ENCODE measurements at places on chromosomes 3 and 15. TPM values are rescaled to one million over a fixed set of nuclear protein-coding genes. Genes with fewer than 3 reads are reported as not detected.

DNA sequence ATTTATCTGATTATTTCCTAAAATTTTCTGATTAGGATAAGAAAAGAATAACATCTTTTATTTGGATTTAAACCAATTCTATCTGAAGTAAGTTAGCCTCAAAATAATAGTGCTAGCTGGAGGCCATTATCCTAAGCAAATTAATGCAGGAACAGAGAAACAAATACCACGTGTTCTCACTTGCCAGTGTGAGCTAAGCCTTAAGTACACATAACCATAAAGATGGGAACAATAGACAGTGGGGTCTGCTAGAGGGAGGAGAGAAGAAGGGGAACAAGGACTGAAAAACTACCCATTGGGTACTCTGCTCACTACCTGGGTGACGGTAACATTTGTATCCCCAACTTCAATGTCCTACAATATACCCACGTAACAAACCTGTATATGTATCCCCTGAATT lies 31.3 kb upstream of the LYSMD4 start:
- no peak for DNase-seq

DNA sequence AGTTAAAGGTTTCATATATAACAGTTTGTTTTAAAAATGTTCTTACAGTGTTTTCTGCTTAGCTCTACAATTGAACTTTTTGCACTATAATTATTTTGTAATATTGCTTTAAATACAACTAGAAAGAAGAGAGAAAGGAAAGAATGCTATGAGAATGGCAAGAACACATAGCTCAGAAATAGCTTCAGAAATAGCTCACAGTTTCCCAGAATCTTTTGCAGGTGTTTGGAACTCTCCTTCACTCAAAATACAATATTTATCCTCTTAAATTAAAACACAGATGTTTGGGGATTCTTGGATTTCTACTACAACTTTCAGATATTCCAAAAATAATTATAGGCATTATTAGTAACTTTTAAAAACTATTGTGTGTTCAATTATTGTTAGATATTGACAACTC lies 658.0 kb upstream of the DPPA4 start:
- DNase-seq, result no peak

- DNase-seq, result no peak
These were observed 92.1 kb upstream of the FXR1 start for GRCh38 chr3:180820400-180820799.

- DNase-seq, result no peak
These were observed 563.2 kb downstream of the GBE1 start for GRCh38 chr3:81198216-81198615.

DNA sequence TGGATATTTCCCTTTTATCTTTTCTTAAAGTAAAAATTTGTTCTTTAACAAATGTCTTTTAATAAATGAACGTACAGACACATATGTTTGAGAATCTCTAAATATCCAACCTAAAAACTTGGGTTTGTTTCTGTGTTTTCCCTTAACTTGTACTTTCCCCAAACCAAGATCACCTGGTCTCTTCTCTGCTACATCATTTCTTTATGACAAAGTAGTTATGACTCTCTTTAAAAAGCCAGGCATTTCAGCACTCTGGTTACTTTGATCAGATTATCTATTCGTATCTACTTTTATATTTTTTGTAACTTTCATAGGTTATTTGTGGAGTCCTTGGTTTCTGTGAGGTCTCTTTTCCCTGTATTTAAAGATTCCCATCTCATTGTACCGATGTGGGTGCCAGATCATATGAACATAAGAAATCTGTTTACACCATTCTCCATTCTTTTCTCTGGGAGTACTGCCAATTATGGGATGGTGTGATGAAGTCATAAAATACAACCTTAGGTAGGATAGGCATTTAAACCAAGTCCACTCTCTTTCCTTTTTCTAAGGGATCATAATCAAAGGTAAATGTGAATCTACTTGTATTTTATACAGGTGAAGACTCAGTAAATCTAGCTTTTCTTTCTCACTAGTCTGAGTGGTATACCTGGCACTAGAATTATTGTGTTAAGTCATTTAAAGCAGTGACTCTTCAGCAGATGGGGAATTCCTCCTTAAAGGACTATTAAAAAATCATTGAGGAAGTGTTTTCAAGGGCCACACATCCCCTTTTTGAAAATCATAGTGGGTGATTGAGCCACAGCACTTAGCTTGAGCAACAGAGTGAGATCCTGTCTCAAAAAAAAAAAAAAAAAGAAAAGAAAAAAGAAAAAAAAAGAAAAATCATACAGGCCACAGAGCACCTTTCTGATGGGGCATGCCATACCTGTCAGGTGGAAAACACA lies 12.4 kb upstream of the NFKBIZ start:
- DNase-seq, result peak; percentile 52

GRCh38 chr3:114362815-114363214 lies 69.0 kb downstream of the TIGIT start:
- DNase-seq, result no peak

DNA sequence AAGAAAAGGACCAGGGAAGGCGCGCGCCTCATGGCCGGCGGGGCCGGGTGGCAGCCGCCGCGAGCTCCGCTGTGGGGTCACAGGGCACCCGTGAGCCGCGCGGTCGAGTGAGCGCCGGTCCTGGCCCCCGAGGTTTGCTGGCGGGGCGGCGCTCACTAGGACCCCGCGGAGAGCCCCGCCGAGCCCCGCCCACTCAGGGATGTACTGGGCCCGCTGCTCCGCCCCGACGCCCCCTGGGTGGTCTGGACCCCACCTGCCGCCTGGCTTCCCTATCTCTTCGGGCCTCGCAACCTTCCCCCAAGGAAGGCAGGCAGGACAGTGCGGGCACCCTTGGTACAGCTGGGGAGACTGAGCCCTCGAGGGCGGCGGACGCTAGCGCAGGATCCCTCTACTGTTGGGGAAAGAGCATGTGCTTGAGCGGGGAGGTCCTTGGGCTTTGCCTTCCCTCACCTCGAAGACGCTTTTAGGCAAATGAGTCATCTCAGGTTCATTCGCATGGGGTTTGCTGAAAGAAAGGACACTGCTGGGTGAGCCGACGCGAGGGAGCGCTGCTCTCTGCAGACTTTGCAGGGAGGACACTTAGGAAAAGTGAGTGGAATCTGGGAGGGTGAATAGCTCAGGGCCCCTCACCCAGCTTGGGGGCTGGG lies at the start of gene CHRNB4:
TSS of gene CHRNB4 (minus strand) at position 109 of the 647 bp plus-strand sequence. CDS start at position 32, 77 bp downstream.
- DNase-seq, result no peak

DNA sequence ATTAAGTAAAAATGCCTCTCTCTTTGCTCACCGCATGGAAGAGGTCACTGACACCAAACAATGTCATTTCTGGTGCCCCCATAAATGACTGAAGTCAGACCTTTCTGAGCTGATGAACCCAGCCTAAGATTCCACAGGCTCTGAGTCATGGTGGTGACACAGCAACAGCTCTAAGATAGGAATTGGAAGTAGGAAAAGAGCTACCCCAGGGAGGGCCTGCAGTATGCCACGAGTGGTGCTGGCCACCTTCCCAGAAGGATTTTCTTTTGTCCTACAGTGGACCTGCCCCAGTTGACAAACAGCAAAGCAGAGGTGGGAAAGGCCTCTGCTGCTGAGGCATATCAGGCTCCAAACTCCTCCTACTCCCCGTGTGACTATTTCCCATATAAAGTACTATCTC lies 208.1 kb downstream of the MINAR1 start:
- no peak for DNase-seq

GRCh38 chr3:30324587-30324986 lies 281.8 kb upstream of the TGFBR2 start:
- DNase-seq, result peak; percentile 65

- DNase-seq, result no peak
These were observed 615.5 kb downstream of the ROBO2 start for GRCh38 chr3:77655396-77655795.

- no peak for DNase-seq
These were observed 67.2 kb upstream of the BCL6 start for GRCh38 chr3:187812496-187812895.

- no peak for DNase-seq
These were observed 52.7 kb upstream of the GCNT3 start for GRCh38 chr15:59558851-59559250.

- no peak for DNase-seq
These were observed 102.5 kb upstream of the TJP1 start for GRCh38 chr15:29924750-29925149.

DNA sequence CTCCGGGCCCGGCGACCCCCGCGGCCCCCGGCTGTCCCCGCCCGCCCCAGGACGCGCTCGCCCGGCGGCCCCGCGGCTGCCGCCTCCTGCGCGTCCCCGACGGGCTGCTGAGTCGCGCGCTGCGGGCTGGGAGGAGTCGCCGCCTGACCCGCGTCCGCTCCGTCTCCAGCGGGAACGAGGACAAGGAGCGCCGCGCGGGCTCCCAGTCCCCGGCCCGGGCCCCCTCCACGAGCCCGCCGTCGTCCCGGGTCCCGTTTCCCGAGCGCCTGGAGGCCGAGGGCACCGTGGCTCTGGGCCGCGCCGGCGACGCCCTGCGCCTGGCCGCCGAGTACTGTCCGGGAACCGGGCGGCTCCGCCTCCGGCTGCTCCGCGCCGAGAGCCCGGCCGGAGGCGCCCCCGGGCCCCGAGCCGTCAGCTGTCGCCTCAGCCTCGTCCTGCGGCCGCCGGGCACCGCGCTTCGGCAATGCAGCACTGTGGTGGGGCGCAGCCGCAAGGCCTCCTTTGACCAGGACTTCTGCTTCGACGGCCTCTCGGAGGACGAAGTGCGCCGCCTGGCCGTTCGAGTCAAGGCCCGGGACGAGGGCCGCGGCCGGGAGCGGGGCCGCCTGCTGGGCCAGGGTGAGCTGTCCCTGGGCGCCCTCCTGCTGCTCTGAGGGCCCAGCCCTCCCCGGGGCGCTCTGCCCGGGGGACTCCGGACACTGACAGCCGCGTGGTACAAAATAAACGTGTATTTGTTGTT lies 1.5 kb downstream of the C2CD4A start:
- DNase-seq, result no peak

- DNase-seq, result no peak
These were observed 34.8 kb downstream of the EFHB start for GRCh38 chr3:19899264-19899663.

DNA sequence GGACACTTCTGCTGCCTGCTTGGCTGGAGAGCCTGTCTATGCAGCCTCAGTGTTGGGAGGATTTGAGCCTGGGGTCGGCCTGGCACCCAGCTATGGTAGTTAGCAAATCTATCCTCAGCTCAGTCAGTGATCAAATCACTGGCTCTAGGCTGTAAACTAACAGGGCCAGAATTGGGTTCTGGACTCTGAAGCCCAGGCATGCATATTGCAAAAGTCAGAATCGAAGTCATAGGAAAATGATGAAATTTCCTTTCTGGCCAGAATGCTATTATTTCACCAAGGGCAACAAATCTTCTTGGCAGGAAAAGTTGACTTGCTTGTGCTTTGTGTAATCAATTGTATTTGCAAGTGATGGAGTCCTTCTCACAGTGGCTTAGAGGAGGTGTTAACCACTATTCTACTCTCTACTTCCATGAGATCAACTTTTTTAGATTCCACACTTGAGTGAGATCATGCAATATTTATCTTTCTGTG lies 482.6 kb upstream of the TPRG1 start:
- DNase-seq, result no peak

GRCh38 chr3:131067983-131068382 lies 41.3 kb downstream of the NEK11 start:
- DNase-seq, result no peak

GRCh38 chr3:118945834-118946233 lies 88.8 kb downstream of the IGSF11 start:
- no peak for DNase-seq

DNA sequence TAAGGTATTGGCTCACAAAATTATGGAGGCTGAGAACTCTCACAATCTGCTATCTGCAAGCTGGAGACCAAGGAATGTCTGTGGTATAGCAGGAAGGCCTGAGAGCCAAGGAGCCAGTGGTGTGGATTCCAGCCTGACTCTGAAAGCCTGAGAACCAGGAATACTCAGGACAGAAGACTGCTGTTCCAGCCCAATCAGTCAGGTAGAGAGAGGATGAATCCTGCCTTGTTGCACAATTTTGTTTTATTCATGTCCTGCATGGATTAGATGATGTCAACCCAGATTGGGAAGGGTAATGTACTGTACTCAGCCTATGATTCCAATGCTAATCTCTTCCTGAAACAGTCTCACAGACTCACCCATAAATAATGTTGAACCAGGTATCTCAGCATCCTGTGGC lies 312.4 kb upstream of the KCNMB2 start:
- DNase-seq, result no peak

DNA sequence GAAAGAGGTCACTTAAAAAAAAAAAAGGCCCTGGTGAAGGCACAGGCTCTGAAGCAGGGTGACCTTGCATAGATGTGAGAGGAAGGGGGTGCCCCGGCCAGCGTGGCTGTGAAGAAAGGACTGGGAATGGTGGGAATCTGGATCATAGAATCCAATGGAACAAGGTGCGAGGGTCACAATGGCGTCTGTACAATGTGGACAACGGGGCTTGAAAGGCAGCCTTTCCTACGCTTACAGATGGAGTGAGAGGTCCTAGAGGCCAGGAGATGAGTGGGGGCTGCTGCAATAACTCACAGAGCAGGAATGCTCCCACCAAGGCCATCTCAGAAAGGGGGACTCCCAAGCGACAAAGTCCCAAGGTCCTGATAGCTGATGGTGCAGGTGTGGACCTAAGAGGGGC lies 162.2 kb downstream of the ATP10A start:
- no peak for DNase-seq

- DNase-seq, result no peak
These were observed 188.4 kb downstream of the RAP2B start for GRCh38 chr3:153350420-153350819.

DNA sequence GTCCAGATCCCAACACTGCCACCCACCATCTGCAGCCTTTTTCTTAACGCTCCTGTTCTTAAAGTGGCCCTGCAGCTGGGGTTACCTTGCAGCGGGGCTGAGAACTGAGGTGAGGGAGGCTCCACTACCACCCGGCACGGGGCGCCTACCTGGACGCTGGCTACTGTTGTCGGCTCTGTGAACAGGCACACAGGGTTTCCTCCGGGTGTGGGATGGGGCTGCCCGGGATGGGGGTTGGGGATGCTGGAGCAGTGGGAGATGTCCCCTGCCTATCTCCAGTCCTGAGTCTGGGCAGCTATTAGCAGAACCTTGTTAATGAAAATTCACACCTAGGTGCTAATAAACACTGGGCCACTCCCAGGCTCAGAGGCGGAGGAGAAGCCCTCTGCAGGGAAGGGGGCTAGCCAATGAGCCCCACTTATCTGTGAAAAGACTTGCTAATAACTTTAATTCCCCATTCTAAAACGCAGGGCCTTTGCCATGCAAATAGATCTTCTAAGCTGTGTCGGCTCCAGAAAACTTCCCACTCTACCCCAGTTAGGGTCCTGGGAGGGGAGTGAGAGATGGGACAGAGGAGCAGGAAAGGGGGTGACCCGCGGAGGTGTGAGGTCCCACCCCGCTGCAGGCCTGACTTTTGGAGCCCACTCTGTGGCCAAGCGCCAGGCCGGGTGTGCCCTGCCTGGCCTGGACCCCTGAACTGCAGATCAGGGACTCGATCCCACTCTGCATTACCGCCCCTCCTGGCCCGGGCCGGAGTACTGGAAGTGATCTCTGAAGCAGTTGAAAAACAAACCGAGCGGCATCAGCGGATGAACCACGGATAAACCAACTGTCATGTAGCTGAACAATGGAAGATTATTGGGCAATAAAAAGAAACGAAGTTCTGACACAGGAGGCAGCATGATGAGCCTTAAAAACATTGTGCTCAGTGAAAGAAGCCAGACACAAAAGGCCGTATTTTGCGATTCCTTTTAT lies 3.1 kb downstream of the MESP1 start:
- DNase-seq, result no peak

GRCh38 chr15:65223996-65224395 lies 12.7 kb upstream of the CILP start:
- DNase-seq, result no peak

CFAP100 gene
- not detected for total RNA-seq

PARL gene
- 33.5 TPM for total RNA-seq

GOLGA6A gene
- not detected for total RNA-seq

GALNT15 gene
- 6.0 TPM for total RNA-seq

CCR8 gene
- not detected for total RNA-seq

SCN5A gene
- total RNA-seq, result 3.1 TPM

CHRNA3 gene
- 4.7 TPM for total RNA-seq

TICRR gene
- total RNA-seq, result 2.9 TPM

SMCO1 gene
- not detected for total RNA-seq

Data from urinary bladder (tissue), 4 donors.